HEK293T (cell line): ENCODE measurements at places on chromosomes 13 and 19.

DNA sequence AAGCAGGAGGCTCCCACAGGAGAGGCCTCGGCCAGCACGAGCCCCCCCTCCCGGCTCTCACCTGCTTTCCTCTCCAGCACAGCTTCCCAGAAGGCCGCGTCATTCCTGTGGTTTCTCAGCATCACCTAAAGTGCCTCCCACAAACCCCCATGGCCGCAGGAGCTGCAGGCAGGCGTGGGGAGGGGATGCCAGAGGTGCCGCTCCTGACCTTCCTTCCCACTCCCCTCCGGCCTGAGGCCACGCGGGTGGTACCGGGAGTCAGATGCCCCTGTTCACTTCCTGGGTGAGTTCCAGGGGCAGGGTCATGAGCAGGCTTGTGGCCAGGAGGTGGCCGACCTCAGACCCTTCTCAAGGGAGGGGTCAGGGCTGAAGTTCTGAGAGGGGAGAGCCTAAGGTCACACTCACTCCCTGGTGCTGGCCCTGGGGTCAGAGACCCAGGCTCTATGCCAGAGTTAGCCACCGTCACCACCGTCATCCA lies 14.4 kb upstream of the NPAS1 start:
- no peak for DNase-seq

DNA sequence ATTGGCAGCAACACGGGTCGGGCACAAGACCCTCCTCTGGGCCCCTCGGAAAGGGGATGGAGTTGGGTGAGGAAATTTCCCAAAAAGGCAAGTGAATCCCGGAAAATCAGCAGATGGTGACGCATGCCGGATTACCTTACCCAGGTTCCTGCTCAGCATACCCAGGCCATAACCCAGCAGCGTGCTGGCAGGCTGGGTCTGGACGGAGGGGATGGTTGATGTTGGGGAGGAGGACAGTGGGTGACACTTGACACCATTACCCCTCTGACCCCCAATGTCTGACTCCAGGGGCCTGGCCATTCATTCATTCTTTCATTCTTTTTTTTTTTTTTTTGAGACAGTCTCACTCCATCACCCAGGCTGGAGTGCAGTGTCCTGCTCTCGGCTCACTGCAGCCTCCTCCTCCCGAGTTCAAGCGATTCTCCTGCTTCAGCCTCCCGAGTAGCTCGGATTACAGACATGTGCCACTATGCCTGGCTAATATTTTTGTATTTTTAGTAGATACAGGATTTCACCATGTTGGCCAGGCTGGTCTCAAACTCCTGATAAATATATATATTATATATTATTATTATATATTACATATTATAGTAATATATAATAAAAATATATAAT lies 799 bp downstream of the PVR start:
- DNase-seq = peak; percentile 53

GRCh38 chr19:4969772-4970531 lies 1.0 kb downstream of the KDM4B start:
- DNase-seq = no peak

DNA sequence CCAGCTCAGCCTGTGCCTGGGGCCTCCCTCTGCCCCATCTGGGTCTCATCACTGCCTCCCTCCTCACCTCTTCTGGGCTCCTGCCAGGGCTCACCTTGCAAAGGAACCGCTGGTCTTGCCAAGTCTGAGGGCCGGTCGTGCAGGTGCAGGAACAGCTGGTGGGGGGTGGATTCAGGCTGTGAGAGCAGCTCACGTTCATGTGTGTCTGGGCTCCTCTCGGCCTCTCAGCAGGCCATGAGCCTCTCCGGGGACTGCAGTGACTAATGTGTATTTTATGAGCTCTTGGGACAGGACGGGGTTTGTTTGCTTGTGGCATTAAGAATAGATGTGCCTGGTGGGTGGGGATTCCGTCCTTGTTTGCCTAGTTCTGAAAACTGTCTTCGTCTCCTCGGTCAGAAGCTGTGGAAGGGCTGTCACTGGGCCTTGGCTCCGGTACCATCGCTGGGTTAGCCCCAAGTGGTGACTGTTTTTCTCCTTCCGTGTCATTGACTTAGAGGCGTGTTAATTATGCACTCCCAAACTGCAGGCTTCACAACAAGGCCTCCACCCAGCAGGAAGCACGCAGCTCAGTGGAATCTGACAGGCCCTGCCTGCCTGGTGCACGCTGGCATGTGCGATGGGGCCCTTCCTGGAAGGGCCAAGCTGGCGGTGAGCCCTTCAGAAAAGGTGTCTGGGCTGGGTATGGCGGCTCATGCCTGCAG lies 77.6 kb downstream of the KDM4B start:
- peak; percentile 60 for DNase-seq

DNA sequence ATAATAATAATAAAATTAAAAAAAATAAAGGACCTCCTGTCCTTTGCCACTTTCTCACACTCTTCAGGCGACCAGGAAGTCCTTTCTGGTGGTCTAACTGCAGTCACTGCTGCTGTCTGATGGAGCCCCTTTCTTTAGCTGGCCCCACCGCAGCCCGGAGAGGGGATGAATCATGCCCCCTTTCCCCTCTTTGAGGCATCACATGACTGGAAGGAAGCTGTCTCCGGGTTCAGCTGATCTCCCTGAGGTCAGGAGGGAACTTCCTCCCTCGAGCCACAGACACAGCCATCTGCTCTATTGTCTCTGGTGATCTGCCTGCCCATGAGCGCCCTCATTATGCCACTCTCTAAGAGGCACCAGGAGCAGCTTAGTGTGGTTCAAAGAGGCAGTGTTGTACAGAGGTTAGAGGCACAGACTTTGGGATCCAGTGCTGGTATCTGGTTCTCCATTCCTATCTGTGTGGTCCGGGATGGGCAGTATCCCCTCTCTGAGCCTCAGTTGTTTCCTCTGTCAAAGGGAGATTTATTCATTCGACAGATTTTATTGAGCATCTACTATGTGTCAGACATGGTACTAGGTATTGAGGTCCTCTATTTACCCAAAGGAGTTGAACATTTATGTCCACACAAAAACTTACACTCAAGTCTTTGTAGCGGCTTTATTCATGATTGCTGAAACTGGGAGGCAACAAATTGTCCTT lies 30.0 kb downstream of the VAV1 start:
- no peak for DNase-seq

GRCh38 chr13:44471686-44472085 lies 98.1 kb downstream of the SERP2 start:
- DNase-seq = no peak

DNA sequence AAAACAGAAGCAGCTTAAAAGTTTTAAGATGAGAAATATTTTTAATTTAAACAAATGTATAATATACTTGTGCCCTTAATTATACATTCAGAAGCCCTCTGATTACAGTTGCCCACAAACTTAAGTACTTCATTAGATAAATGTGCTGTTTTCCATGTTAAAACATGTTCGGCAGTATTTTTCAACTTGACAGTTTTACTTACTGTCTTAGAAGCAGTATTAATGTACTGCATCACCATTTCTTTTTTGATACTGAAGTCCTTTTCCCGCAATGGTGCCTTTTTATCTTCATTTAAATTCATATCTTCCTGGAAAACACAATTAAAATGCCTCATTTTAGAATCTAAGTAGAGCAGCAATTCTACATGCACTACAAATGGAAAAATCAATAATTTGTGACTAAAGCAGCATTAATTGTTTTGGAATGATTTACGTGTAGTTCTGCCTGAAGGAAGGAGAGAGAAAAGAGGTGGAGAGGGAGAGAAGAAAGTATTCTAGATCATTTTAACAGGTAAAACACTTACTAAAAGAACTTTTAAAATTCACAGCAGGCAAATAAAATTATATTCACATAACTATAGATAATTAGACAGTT lies 70.2 kb downstream of the DIAPH3 start:
- DNase-seq = no peak

GRCh38 chr13:44627441-44627840 lies 51.3 kb upstream of the TSC22D1 start:
- no peak for DNase-seq

DNA sequence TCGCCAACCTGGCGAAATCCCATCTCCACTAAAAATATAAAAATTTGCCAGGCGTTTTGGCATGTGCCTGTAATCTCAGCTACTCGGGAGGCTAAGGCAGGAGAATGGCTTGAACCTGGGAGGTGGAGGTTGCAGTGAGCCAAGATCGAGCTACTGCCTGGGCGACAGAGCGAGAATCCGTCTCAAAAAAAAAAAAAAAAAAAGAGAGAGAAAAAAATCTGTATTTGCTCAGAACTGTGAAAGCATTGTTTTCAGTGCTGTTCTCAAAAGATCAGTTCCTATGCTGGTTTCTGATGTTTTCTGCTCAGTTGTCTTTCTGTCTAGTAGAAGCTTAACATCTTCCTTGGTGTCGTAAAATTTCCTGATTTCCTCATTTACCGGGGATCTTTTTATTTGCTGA lies 2.5 kb downstream of the SF3A2 start:
- no peak for DNase-seq

- no peak for DNase-seq
These were observed 654 bp downstream of the STAP2 start for GRCh38 chr19:4337906-4338440.

DNA sequence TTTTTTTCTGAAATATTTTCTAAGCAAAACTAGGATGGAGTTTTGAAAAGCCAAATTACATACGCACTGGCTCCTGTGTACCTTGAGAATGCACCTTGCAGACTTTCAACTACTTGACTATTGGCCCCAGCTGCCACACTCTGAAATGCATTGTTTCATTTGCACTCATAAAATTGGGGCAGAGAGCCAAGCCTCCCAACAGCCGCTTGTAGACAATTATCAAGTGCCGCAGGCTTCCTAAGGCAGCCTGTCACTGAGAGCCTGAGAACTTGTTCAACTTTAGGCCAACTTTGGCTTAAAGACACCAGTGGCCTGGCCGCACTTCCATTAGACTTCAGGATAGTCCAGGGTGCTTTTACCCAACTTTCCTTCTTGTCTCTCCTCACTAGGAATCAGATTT lies 115.7 kb upstream of the STARD13 start:
- DNase-seq = no peak

DNA sequence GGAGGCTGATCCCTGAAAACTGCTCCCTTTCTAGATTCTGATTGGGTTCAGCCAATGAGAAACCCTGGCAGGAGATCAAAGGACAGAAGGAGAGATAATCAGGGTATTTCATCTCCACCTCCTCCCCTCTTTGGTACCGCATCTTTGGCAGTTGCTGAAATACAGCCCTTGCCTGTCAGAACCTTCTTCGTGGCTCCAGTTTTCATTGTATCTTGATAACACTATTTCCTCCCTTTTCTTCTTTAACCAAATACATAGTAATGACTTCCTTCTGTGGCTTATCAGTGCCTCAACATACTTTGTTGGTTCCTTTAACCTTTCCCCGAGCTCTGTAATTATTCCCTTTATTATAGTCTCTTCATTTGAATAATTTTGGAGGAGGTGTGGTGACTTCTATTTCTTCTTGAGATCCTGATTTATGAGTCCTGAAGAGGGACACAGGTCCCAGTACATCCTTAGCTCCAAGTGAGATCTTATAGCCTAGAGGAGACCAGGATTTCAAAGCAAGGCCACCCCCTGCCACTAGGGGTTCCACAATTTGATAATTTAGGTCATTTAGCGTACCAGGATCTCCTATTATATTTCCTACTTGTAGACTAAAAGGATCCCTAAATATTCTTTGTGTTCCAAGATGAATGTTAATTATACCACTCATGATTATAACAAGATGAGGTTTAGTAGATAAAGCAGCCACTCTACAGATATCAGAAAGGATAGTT lies 98.0 kb downstream of the EDNRB start:
- peak; percentile 33 for DNase-seq

- no peak for DNase-seq
These were observed 4.9 kb upstream of the PDE4C start for GRCh38 chr19:18230941-18231734.

DNA sequence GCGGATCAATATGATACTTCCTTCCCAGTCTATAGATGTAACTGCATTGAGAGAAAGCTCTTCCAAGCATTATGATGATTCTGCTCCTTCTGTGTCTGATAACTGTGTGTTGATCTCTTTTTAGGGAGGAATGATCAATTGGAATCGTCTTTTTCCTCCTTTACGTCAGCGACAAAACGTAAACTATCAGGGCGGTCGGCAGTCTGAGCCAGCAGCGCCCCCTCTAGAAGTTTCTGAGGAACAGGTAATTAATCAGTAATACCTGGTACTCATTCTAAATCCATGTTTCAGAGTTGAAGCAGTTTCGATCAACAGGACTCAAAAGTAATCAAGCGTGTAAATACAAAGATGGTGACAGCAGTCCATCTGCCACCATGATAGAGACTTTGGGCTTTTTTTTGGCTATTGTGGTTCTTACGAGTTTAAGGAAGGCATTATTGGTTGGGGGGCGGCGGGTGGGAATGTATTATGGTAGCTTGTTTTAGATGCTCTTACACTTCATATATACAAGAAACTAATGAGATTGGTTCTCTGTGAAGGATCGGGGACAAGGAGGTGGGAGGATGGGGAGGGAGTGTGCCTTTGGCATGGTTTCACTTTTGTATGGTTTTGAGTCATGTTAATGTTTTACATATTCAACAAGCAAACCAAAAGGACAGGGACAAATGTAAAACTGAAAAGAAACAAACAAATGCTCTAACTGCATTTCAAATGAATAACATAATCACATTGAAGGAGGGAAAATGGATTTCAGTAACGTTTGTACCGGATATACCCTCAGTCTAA lies 60.7 kb upstream of the GPR183 start:
- DNase-seq = no peak

DNA sequence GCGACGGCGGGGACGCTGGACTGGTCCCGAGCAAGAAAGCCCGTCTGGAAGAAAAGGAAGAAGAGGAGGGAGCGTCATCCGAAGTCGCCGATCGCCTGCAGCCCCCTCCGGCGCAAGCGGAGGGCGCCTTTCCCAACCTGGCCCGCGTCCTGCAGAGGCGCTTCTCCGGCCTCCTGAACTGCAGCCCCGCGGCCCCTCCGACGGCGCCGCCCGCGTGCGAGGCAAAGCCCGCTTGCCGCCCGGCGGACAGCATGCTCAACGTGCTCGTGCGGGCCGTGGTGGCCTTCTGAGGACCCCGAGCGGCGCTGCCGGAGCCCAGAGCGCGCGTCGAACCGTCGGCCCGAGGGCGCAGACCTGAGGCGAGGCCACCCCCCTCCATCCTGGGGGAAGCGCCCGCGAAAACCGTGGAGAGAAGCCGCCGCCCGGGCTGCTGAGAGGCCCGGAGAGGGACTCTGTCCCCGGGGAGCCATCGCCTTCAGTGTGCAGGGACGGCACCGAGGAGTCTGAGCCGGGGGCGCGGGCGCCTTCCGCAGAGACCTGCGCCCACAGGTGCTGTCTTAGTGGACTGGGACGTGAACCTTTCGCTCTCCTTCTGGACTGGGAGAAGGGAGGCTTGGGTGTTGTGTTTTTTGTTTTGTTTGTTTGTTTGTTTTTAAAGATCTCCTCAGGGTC lies 3.5 kb downstream of the IER2 start:
- no peak for DNase-seq

GRCh38 chr13:30892966-30893365 lies 13.1 kb upstream of the MEDAG start:
- peak; percentile 77 for DNase-seq

- no peak for DNase-seq
These were observed 10.4 kb downstream of the PNPLA6 start for GRCh38 chr19:7545904-7546303.

GRCh38 chr13:32423592-32423991 lies 4.3 kb downstream of the N4BP2L1 start:
- DNase-seq = no peak

GRCh38 chr19:56748378-56748777 lies 76.8 kb upstream of the ZNF835 start:
- no peak for DNase-seq

GRCh38 chr19:50377051-50377461 lies 799 bp downstream of the NR1H2 start:
- DNase-seq = peak; percentile 30

GRCh38 chr19:39327363-39328045 lies 6.8 kb upstream of the LRFN1 start:
- DNase-seq = no peak
